Lower leg skin (tissue), 4 donors: ENCODE measurements at places on chromosomes 12 and 14.

- no peak for DNase-seq
Observed at GRCh38 chr12:14803830-14804160, 325 bp downstream of the C12orf60 start.

- no peak for DNase-seq
Observed at GRCh38 chr12:14416658-14417057, 51.2 kb downstream of the ATF7IP start.

DNA sequence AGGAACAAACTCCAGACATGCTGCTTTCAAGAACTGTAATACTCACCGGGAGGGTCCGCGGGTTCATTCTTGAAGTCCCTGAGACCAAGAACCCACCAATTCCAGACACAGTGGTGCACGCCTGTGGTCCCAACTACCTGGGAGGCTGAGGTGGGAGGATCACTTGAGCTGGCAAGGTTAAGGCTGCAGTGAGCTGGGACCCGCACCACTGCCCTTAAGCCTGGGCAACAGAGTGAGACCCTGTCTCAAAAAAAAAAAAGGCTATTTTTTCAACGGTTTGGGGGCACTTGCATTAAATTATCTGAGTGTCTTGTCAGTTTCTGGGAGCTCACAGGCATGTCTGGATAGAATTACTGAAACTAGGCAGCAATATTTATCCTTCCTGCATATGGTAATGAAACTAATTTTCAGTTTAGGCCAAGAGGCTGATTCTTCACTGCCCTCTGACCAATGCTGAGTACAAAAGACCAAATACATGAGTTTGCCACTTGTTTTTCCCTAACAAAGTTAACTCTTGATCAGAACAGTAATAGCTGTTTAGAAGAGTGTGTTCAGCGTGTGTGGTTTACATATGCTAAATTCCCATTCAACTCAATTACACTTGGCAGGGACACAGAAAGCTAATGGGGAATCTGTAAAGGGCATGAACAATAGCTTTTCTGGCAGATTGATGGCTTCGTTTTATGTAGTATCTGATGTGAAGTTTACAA, 65.8 kb upstream of the RASSF3 start:
- DNase-seq = no peak

DNA sequence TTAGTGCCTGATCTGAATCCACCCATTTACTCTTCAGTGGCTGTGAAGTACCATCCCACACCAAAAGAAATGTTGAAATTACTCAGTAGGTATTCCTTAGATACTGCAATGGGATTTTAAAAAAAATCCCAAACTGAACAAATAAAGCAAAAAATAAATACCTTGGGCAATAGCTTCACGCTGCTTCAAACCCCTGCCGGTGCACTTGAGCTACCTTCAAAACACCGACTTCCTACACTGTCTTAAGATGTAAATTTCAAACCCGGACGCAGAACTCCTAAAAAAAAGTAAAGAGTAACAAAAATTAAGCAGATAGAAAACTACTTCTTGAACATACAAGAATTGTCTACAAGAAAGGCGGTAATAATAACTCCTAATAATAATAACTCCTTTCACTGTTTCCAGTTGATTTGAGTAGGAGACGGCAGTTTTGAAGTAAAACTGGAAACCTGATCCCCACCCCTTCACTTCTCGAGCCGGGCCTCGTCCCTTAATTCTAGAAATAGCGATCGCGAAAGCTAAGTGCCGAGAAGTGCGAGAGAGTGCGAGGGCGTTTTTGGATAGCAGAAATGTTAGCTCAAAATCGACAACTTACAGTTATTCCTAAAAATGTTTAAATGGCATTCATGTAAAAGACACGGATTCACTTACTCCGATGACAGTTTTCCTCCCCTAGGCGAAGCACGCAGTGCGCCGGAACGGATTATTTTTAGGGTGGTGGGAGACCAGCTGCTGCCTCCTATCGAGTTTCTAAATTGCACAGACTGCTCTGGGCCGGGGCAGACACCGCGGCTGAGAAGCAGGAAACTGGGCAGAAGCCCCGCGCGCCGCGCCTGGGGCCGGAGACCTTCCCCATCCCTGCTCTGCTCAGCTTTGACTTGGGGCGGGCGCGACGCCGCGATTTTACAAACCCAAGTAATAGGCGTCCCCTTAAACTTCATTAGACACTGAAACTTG, at the start of gene ABCC9:
TSS of gene ABCC9 (minus strand) at position 878 of the 957 bp plus-strand sequence. CDS start 4,752 bp downstream, outside the sequence.
- DNase-seq = peak; percentile 25

- DNase-seq = no peak
Observed at GRCh38 chr12:24111086-24111485, 161.6 kb upstream of the SOX5 start.

- no peak for DNase-seq
Observed at GRCh38 chr12:59452259-59452658, 143.6 kb upstream of the SLC16A7 start.

- no peak for DNase-seq
Observed at GRCh38 chr12:623172-623864, 39.9 kb downstream of the NINJ2 start.

GRCh38 chr14:82911930-82912329, 1378.3 kb upstream of the SEL1L start:
- DNase-seq = no peak

DNA sequence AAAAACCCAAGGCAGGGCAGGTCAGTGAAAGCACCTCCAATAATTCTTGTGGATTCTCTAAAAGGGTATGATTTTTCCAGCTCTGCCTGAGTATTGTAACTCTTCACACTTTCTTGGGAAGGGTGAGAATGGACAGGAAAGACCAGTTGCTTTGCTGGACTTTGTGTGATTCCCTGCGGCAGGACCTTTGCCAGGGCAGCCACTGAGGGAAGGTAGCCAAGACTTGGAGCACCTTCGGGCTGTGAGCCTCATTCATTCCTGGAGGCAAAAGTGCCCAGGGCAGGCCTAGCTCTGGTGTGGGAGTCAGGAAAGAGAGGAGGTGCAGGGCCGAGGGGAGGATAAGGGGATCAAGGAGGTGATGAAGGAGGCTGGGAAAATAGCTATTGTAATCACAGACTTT, 80.2 kb downstream of the VCPKMT start:
- DNase-seq = no peak

DNA sequence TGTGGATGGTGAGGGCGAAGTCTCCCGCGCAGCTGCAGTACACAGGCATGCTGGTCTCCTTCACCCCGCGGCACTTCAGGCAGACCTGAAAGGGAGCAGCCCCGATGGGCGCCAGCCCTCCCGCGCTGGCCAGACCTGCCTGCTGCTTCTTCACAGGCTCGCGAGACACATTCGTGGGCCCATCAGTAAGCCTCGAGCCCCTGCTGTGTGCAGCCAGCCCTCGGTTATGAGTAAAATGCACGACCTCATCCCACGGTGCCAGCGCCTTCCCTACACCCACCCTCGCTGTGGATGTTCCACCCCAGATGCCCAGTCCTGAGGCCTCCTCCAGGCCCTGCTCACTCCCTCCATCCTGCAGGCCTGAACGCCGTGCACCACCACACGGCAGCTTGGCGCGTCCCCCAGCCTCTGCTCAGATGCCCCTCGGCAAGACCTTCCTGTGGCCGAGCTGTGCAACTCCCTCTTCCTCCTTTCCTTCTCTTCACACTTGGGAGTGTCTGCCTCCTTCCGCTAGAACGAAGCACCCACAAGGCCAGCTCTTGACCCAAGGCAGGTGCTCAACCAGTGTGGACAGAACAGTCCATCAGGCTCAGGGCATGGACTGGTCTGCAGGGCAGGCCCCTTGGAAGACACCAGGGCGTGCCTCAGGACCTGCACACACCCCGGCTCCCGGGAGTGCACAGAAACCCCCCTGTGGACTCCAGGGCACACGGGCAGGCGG, 6.5 kb downstream of the P2RX2 start:
- no peak for DNase-seq

DNA sequence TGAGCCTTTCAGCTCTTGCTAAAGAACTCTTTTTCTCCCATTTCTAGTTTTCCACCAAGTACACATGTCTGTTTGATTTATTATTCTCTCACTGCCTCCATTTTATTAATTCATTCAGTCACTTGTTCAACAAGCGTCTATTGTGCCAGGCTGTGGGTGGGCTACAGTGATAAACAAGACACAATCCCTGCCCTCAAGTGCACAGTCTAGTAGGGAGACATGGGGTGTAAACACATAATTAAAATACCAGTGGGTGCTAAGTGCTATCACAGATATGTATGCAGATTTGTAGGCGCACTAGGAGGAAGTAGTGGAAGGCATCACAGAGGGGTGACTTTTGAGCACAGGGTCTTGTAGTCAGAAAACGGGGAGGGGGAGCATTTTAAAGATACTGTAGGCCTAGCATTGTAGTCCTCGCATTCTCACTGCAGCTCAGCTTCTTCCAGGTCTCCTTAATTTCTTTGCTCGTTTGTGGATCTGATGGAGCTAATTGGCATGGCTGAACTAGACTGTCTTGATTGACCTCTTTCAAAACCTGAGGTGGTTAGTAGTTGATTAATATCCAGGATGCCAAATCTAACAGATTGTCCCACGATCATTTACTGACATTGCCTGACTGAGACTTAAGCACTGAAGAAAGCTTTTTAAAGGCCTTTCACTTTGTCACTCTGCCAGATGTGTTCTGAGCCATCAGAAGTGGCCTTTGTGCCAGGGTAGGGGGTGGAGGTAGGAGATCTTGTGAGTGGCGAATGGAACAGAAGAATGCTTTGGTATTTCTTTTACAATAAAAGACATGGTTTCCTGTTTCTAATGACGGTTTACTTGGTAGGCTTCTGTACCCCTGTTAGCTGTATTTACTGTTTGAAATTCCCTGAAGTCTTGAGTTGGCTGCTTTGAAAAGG, 116.9 kb downstream of the DIP2B start:
- DNase-seq = no peak

DNA sequence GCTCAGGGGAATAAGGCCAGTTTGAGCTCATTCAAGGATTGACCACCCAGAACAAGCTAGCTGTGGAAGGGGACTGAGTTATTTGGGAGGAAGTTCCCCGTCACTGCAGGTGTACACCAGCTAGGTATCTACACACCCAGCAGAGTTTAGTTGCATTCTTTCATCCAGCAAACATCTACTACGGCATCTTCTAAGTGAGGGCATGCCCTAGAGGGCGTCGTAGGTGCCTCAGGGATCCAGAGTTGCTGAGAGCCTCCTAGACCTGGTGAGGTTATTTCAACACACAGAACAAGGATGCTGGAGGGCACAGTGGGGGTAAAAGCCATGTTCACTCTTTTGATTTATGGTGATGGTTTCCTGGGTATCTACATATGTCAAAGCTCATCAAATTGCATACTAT, 149.6 kb downstream of the KSR2 start:
- DNase-seq = no peak

GRCh38 chr12:98437166-98437565, 78.2 kb upstream of the TMPO start:
- DNase-seq = no peak

DNA sequence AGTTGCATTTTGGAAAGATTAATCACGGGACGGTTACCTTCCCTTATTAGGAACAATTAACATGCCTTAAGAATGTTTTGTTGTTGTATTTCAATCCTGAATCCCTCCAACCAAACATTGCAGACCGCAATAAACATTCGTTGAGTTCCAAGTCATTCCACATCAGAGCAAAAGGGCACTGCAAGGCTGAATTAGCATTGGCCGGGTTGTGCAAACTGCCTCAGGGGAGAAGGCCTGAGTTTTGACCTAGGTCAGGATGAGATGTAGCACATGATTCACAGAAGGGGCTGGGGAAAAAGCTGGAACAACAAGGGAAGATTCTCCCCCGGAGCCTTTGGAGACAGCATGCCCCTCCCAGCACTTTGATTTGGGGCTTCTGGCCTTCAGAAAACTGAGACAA, 82.1 kb upstream of the BDKRB2 start:
- peak; percentile 31 for DNase-seq

DNA sequence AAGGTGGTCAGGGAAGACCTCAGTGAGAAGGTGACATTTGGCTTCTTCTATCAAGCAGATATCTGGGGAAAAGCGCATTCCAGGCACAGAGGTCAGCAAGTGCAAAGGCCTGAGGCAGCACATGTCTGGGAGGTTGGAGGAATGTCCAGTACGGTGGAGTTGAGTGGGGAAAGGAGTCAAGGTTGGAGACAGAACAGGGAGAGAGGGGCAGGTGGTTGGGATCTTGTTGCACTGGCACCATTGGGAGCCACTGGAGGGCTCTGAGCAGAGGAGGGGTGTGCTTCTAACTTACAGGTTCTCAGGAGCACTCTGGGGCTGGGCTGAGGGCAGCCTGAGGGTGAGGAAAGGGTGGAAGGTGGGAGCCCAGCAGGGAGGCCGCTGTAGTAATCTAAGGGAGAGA, 52.1 kb downstream of the EID3 start:
- no peak for DNase-seq

DNA sequence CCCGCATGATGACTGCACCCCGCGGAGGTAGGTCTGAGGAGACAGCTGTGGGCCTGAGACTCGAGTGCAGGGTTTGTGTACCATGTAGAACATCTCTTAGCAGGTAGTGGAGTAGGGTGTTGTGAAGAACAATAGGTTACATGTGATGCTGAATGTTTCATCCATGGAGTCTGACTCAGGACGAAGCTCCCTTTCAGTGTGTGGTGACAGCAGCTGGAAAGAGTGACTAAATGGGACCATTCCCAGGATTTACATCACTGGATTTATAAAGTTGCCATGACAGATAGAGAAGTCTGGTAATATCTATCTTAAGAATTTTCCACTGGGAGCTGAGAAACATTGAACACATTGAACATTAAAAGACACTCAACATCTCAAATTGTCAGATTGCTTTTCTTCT, 259.6 kb upstream of the RGS6 start:
- no peak for DNase-seq

- no peak for DNase-seq
Observed at GRCh38 chr12:42446761-42447160, 120.8 kb downstream of the PPHLN1 start.

GRCh38 chr14:90620568-90621077, 195.6 kb downstream of the TTC7B start:
- no peak for DNase-seq

DNA sequence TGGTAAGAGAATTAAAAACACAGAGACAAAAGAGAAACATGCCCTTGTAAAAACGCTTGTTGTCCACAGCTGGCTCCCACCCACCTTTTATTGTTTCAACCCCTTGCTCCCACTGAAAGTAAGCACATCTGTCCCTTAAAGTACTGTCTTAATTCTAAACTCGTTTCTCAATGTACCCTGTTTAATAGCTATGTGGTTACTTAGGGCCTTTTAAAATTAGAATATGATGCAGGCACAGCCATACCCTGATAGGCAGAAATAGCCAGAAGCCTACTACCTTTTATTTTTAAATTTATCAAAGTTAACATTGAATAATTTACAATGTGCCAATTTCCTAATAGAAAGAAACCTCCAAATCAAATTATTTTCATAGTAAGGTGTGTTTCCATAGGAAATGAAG, 4.0 kb upstream of the MGAT4C start:
- DNase-seq = no peak

DNA sequence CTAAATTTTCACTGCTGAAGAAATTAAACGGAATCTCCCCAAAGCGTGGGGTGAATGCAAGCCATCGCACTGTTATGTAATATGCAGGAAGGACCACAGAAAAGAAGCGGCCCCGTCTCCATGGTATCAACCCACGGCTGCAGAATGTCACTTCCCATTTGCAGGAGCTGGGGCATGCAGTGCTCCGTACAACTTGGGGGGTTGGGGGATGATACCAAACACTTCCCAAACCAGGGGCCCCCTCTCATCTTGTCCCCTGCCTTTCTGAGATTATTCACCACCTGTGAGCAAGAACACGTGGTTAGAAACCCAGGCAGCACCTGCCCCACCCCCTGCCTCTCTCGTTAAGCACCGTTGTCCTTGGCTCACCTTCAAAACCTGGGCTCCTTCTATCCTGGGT, 505.1 kb upstream of the TMEM132C start:
- DNase-seq = no peak

- DNase-seq = no peak
Observed at GRCh38 chr14:65433157-65433556, 20.6 kb downstream of the FUT8 start.
